ENCODE measurements at places on chromosomes 5 and 9. TPM values are rescaled to one million over a fixed set of nuclear protein-coding genes. Genes with fewer than 3 reads are reported as not detected.

- peaks cover 13% of the 10 kb centered on the region for H3K4me1 ChIP-seq
- DNase-seq, result no peak
- peak overlapping the region; percentile 94 for H3K4me3 ChIP-seq
- peak overlapping the region; percentile 88 for H3K27ac ChIP-seq
- peaks cover 29% of the 10 kb centered on the region for H3K36me3 ChIP-seq
- no peaks in the 10 kb centered on the region for H3K27me3 ChIP-seq
These were observed 960 bp downstream of the CANX start for GRCh38 chr5:179699616-179700237.

GRCh38 chr9:107218829-107219485 lies 64.1 kb upstream of the RAD23B start:
- no peaks in the 10 kb centered on the region for H3K4me1 ChIP-seq
- no peaks in the 10 kb centered on the region for H3K27me3 ChIP-seq
- H3K27ac ChIP-seq, result no peak overlapping the region
- no peaks in the 10 kb centered on the region for H3K36me3 ChIP-seq
- DNase-seq, result no peak

- H3K4me3 ChIP-seq, result no peak overlapping the region
- no peaks in the 10 kb centered on the region for H3K27me3 ChIP-seq
- H3K36me3 ChIP-seq, result no peaks in the 10 kb centered on the region
These were observed 59.8 kb upstream of the NTRK2 start for GRCh38 chr9:84609779-84610178.

GRCh38 chr9:21833090-21833801 lies 30.8 kb downstream of the MTAP start:
- peaks cover 3% of the 10 kb centered on the region for H3K36me3 ChIP-seq
- H3K27ac ChIP-seq, result peak overlapping the region; percentile 17
- no peaks in the 10 kb centered on the region for H3K27me3 ChIP-seq
- DNase-seq, result no peak
- H3K4me3 ChIP-seq, result no peak overlapping the region

DNA sequence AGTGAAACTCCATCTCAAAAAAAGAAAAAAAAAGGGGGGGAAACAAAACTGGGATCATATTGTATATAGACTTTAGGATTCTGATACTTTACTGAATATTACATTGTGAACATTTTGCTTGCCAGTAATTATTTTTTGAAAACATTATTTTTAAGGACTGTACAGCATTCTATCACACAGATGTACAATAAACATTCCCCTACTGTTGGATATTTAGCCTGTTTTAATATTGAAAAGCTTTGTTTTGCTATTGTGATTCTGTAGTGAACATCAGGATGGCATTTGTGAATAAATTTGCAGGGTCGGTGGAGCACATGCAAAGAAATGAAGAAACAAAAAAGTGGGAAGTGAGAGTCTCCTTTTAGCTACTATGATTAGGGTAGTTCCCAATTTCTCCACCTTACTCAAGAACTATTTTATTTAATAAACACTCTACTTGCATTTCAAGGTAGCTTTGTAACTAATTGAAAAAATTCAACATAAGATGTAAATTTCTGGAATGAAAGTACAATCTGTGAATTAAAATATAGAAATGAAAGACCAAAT lies 18.7 kb downstream of the RASGRF2 start:
- H3K4me1 ChIP-seq, result no peaks in the 10 kb centered on the region
- H3K36me3 ChIP-seq, result no peaks in the 10 kb centered on the region
- H3K4me3 ChIP-seq, result no peak overlapping the region
- DNase-seq, result no peak
- no peaks in the 10 kb centered on the region for H3K27me3 ChIP-seq

LCN9 gene
- not detected for polyA plus RNA-seq

DNA sequence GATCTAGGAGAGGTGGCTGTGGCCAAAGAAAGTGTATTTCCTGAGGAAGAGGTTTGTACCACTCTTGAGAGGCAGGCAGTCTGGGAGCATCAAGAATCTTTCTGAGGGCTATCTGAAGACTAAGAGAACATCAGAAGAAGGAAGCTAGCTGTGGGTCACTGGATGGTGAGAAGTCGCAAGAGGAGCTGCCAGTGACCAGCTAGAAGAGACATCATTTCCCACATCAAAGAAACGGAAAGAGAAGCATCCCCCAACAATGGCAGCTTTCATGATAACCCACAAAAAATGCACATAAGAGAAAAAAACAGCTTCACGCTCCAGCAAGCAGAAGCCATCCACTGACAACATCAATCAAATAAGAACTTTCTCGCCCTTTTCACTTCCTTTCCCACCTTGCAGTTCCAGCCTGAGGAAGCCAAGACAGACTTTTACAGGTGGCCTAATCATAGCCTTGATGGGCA lies 25.0 kb upstream of the CEP78 start:
- DNase-seq, result peak; percentile 50
- no peak overlapping the region for H3K4me3 ChIP-seq
- no peaks in the 10 kb centered on the region for H3K36me3 ChIP-seq
- H3K27me3 ChIP-seq, result no peaks in the 10 kb centered on the region
- peak overlapping the region; percentile 39 for H3K27ac ChIP-seq

FAM151B gene
- 0.75 TPM for polyA plus RNA-seq

SLC6A7 gene
- 0.07 TPM for polyA plus RNA-seq

TAF1L gene
- polyA plus RNA-seq, result under 0.01 TPM

INSYN2B gene
- not detected for polyA plus RNA-seq

GRCh38 chr9:80698725-80699410 lies 990.5 kb downstream of the TLE1 start:
- no peak overlapping the region for H3K27ac ChIP-seq
- no peaks in the 10 kb centered on the region for H3K36me3 ChIP-seq
- no peak overlapping the region for H3K4me3 ChIP-seq
- H3K4me1 ChIP-seq, result no peaks in the 10 kb centered on the region
- H3K27me3 ChIP-seq, result no peaks in the 10 kb centered on the region

GRCh38 chr9:77743386-77743785 lies 95.3 kb upstream of the GNA14 start:
- no peak overlapping the region for H3K27ac ChIP-seq
- no peak overlapping the region for H3K4me3 ChIP-seq
- H3K27me3 ChIP-seq, result no peaks in the 10 kb centered on the region
- no peaks in the 10 kb centered on the region for H3K36me3 ChIP-seq

GRCh38 chr5:160133071-160133917 lies 14.0 kb upstream of the PWWP2A start:
- H3K36me3 ChIP-seq, result no peaks in the 10 kb centered on the region
- no peak overlapping the region for H3K27ac ChIP-seq
- H3K4me1 ChIP-seq, result no peaks in the 10 kb centered on the region
- H3K27me3 ChIP-seq, result peaks cover 3% of the 10 kb centered on the region
- no peak overlapping the region for H3K4me3 ChIP-seq

CARTPT gene
- polyA plus RNA-seq, result 2.9 TPM

- DNase-seq, result no peak
- H3K27ac ChIP-seq, result no peak overlapping the region
- H3K4me1 ChIP-seq, result no peaks in the 10 kb centered on the region
- H3K27me3 ChIP-seq, result no peaks in the 10 kb centered on the region
- H3K4me3 ChIP-seq, result no peak overlapping the region
These were observed 119.1 kb upstream of the TBC1D2 start for GRCh38 chr9:98374385-98375051.

NIPAL4 gene
- 6.1 TPM for polyA plus RNA-seq

DNA sequence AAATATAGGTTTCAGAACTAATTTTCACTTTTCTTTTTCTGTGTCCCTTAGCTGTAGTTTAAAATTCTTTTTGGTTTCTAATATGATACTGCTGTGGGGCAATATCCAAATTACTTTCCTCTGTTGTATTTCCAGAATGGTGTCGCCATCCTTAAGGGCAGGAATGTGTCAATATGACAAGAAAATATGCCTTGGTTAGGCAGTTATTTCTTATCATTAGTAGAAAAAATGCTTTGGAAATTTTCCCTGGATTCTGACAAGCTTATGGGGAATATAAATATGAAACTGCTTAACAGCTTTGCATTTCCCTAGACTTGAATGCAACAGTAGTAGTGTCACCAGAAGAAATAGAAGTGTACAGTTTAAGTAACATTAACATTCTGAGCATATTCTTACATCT lies 29.4 kb downstream of the ANKRD34B start:
- H3K27ac ChIP-seq, result no peak overlapping the region
- DNase-seq, result no peak
- no peaks in the 10 kb centered on the region for H3K4me1 ChIP-seq
- no peaks in the 10 kb centered on the region for H3K27me3 ChIP-seq
- H3K4me3 ChIP-seq, result no peak overlapping the region
